ENCODE measurements at places on chromosomes 6 and 20.
A peak's percentile ranks its signal among the peaks of the same experiment; 100 is the strongest.

DNA sequence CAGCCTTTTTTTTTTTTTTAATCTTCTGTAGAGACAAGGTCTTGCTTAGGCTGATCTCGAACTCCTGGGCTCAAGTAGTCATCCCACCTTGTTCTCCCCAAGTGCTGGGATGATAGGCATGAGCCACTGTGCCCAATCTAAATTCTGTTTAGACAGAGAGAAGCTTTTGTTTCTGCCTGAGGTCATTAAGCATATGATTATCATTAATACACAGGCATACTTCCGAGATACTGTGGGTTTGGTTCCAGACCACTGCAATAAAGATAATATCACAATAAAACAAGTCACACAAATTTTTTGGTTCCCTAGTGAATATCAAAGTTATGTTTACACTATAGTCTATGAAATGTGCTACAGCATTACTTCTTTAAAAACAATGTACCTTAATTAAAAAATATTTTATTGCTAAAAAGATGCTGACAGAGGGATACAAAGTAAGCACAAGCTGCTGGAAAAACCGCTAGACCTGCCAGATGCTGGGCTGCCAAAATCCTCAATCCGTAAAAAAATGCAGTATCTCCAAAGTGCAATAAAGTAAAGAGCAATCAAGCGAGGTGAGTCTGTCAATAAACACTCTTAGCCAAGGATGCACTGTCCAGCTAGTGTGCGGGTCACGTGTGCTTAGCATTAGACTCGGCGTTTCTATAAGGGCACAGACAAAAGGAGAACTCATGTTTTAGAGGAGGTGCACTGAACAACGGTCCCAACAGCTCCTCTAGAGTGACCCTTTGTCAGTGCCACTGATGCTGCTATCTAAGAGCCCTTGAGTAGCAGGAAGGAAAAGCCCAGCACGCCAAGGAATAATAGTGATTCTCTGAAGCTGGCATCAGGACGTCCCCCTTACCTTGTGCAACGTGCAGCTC is 16.1 kb downstream of the TXNDC5 start:
- no peak for DNase-seq

GRCh38 chr6:159045801-159046200 is 1.0 kb upstream of the TAGAP start:
- no peak for DNase-seq

- DNase-seq: no peak
Measured at GRCh38 chr6:130159956-130160355, 62.8 kb downstream of the SAMD3 start.

GRCh38 chr6:44000164-44000842 is 126.9 kb downstream of the MRPL14 start:
- DNase-seq: peak; percentile 61

GRCh38 chr6:107763946-107764345 is 60.2 kb downstream of the SCML4 start:
- DNase-seq: no peak

- DNase-seq: no peak
Measured at GRCh38 chr6:111550953-111551352, 54.7 kb downstream of the TRAF3IP2 start.

DNA sequence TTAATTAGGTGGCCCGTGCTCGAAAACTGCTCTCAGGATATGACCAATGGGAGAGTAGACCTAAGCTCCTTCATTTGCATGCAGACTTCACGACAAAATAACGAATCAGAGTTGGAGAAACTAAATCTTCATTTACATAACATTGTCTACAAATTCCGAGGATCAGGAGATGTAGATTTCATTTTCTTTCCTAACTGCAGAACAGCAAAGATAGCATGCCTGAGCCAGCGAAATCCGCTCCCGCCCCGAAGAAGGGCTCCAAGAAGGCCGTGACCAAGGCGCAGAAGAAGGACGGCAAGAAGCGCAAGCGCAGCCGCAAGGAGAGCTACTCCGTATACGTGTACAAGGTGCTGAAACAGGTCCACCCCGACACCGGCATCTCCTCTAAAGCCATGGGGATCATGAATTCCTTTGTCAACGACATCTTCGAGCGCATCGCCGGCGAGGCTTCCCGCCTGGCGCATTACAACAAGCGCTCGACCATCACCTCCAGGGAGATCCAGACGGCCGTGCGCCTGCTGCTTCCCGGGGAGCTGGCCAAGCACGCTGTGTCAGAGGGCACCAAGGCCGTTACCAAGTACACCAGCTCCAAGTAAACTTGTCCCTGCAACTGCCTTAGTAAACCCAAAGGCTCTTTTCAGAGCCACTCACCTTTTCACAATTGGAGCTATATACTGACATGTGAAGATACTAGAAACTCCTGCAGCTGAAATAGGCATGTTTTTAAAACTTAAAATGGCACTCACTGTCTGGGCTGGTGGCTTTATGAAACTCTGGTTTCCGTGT is 96.5 kb downstream of the HFE start:
- DNase-seq: peak; percentile 81

- peak; percentile 87 for DNase-seq
Measured at GRCh38 chr20:49608752-49609670, 41.1 kb upstream of the PTGIS start.

DNA sequence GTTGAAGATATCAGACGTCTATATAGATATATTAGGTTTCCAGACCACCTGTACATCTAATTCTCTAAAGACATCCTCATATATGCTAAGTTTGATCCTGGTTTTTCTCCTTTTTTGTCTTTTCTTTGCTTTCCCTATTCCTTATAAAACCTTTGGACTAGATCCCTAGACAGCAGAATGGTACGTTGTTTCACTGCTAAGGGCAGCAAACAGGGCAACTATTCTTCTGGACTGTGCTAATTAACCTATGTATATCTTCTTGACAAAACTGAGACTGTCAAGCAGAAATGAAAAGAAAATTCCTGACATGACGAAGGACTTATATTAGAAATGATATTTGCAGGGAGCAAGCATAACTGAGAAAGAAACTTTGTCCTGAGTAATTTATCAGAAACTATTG is 19.1 kb downstream of the ME1 start:
- no peak for DNase-seq
